ENCODE measurements at places on chromosomes 1 and 21.

GRCh38 chr1:224894915-224895314 is 34.6 kb upstream of the DNAH14 start:
- peak; percentile 2 for DNase-seq

GRCh38 chr1:111561328-111561727 is 57.9 kb upstream of the ADORA3 start:
- DNase-seq = no peak

GRCh38 chr21:42493109-42494060 is 2.6 kb downstream of the RSPH1 start:
- DNase-seq = no peak

- DNase-seq = no peak
Measured at GRCh38 chr1:191609305-191609704, 549.0 kb upstream of the RGS18 start.

- DNase-seq = no peak
Measured at GRCh38 chr21:36784947-36785346, 86.0 kb downstream of the SIM2 start.

DNA sequence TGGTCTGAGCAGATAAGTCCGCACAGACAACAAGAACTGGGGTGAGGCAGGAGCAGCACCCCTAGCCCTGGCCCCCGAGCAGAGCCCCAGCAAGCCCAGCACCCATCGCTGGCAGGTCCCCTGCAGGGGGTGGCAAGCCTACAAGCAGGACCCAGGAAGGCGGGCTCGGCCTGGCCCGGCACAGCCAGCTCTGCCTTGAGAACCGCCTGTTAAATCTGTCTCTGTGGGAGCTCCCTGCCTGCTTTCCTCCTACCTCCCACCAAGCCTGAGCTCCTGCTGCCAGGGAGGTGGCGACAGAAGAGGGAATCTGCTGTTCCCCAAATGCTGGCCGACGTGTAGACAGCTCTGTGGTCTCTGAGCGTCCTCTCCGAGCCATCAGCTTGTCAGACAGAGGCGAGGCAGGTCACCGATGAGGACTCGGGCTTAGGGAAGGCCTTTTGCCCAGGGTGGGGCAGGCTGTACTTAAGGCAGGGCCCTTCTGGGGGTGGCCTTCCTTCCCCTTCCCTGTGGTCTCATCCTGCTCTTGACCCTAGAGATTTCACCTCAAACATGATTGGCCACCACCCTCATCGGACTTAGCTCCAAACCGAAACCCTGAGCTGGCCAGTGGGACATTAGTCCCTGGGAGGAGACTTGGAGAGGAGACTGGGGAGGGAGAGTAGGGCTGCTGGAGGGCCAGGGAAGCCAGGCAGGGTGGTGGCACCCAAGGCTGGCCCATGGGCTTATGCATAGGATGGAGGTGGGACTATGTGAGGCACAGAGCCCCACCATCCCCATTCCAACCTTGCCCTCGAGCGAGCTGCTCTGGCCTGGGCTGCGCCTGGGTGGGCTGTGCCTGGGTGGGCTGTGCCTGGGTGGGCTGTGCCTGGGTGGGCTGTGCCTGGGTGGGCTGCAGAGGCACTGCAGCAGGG is 7.7 kb downstream of the SELENON start:
- no peak for DNase-seq

DNA sequence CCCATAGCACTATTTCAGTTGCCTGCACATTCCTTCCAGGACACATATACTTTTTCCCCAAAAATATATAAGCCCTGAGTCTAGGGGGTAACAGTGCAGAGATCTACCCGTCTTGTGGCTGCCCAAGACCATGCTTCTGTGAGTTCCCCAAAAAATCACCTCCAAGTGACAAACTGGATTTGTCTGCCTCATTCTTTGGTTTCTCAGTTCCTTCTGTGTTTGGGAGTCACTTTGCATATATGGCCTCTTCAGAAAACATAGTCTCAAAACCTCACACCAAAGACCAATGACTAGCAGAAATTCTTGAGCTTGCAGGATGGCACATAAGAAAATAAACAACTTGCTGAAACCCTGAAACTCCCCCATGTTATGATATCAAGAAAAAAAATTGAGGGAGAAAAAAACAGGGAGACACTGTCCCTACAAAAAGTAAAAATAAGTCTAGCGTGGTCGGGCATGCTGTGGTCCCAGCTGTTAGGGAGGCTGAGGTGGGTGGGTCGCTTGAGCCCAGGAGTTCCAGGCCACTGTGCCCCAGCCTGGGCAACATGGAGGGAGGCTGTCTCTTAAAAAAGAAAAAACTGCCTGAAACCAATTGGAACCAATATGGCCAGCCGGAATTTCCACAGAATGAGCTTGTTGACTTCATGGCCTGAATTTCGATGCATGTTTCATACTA is 8.0 kb downstream of the JMJD4 start:
- DNase-seq = no peak

DNA sequence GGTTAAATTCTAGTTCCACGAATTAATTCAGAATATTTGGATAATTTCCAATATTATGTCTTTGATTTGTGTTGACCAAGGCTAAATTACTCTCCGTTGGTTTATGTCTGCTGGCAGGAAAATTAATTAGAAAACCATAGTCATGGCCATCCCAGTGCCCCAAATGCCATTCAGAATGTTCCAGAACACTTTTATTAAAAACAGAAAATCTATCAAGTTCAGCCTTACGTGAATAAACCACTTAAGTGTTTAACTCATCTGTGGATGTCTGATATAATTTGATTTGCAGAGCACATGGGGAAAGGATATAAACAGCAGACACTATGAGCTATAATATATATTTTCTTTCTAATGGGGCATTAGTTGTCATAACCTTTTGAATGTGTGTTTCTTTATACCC is 480.7 kb downstream of the MRPL39 start:
- no peak for DNase-seq

DNA sequence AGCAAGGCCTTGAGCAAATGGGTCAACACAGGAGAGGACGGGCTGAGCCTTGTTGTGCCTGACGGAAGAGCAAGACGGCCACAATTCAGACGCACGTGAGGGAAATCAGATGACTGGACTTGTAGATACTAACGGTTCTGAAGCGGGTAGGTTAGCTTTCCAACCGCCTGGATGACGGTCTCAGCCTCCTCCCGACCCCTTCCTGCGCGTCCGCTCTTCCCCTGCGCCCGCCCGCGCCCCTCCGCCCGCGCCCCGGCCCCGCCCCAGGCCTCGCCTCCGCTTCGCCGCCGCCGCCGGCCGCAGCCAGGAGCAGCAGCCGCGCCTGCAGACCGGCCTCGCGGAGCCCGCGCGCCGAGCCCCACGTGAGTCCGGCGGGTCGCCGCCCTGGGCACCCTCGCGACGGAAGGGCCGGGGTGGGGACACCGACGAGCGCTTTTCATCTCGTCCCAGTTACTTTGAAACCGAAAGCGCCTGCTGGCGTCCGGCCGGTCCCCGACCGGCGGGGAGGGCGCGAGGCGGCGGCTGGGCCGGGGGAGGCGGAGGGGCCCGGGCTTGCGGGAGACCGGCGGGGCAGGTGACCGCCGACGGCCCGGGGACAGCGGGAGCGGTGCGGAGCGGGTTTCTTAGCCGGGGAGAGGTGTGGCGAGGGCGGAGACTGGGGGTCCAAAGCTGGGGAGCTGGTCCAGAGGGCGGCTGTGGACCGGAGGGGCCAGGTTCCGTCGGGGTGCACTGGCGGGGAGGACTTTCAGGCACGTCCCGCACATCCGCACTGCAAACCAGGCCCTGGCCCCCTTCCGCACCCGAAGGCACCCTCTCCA is at the start of gene TRAF5:
Gene TRAF5 (plus strand): TSS at position 306 of the 818 bp plus-strand sequence. CDS start 26,407 bp downstream, outside the sequence.
- DNase-seq = peak; percentile 64

- DNase-seq = peak; percentile 17
Measured at GRCh38 chr1:42340093-42340492, 5.1 kb upstream of the FOXJ3 start.

- DNase-seq = no peak
Measured at GRCh38 chr1:212539737-212540430, 68.7 kb upstream of the ATF3 start.

DNA sequence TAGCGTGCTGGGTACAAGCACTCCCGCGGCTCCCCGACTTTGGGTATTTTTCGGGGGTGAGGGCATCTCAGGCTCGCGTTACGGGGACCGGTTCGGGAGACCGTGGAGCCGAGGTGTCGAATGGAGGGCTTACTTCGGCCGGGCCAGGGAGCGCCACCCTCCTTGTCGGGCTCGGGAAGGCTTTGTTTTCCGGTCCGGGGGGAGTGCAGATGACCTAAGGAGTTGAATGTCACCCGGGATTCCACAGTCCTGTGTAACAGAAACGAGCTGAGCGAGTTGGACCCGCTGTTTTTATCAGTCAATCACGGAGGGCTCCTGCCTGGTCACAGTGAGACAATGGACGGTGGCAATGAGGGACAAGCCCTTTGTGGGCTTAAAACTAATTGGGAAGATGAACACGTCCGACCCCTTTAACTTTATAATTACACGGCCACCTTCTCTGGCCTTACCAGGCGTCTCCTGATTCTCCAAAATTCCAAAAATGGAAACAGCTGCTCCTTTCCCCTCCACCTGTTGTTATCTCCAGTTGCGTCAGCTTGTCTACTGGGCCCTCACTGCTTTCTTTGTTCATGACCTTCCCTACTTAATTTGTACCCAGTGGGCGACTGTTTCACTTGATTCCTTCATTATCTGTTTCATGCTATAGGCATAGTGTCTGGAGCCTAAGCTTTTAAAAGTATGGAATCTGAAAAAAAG is 929 bp upstream of the TRIM45 start:
- no peak for DNase-seq

GRCh38 chr1:25204797-25205480 is 27.4 kb downstream of the SYF2 start:
- DNase-seq = peak; percentile 87

GRCh38 chr1:118204105-118204504 is 19.1 kb upstream of the SPAG17 start:
- DNase-seq = peak; percentile 5

- DNase-seq = no peak
Measured at GRCh38 chr1:197510691-197511378, 242.8 kb downstream of the CRB1 start.

DNA sequence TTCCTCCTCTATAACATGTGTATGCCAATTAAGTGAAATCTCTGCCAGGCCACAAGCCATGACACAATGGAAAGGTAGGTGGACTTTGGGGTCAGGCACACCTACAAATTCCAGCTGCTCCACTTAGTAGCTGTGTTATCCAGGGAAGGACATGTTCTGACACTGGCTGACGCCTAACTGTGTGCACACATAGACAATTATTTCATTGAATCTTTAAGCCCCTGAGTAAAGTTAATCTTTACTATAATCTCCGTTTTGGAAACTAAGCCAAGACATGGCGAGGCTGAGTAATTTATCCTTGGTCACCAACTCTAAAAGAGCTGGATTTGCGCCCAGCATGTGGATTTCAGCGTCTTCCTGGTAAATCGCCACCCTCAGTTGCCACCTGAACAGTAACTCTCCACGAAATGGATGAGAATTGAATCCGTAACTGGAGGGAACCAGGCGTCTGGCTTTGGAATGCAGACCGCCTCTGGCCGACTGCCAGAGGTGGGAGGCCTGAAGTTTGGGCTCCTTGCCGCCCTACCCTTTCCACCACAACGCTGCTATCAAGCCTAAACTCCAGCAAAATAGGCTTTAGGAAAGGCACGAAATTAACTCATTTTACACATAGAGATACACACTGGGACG is 888 bp upstream of the SNRPE start:
- DNase-seq = peak; percentile 60

DNA sequence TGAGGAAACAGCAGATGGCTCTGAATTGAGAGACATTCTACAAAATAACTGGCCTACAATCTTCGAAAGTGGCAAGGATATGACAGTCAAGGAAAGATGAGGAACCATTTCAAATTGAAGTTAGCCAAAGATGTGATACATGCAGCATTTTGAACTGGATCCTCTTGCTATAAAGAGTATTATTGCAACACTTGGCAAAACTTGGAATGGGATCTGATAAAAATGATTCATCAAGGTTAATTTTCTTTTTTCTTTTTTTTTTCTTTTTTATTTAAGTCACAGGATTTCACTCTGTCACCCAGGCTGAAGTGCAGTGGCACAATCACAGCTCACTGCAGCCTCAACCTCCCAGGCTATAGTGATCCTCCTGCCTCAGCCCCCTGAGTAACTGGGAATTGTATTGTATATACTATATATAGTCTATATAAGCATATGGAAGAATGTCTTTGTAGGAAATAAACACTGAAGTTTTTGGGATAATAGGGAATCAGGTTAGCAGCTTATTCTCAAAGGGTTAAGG is 49.8 kb upstream of the GJA8 start:
- DNase-seq = no peak

- DNase-seq = peak; percentile 32
Measured at GRCh38 chr1:83527987-83528386, 470.9 kb downstream of the TTLL7 start.

Data from EH (cell line).